Mammary epithelial cell (primary cell): ENCODE measurements at places on chromosomes 5 and 9.

DNA sequence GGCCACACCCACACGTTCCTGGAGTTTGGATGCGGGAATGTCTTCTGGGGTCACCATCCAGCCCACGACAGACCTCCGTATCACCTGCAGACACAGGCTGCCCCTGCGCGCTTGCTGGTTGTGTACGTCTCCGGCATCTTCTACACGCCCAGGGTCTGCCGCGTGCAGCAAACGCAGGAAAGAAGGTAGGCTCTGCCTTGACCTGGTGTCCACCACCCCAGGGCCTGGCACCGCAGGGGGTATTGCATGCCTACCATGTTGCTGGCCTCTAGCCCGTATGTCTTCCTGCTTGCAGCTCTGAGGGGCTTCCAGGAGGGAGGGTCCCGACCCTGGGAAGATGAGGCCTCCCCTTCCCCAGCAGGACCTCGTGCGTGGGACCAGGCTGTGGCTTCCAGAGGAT is 298.8 kb upstream of the IRX4 start:
- DNase-seq: no peak

DNA sequence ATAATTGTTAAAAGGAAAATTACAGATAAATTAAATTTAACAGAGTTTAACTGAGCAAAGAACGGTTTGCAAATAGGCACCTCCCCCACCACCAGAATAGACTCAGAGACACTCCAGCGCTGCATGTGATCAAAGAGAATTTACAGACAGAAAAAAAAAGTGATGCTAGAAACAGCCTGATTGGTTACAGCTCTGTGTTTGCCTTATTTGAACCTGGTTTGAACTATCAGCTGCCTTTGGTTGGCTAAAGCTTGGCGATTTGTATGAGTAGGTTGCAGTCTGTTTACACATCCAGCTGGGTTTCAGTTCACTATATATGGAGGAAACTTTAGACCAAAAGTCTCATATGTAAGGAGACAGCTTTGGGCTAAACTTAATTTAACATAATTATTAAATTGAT is 249.1 kb downstream of the ENC1 start:
- DNase-seq: no peak

GRCh38 chr9:16459421-16460148 is 410.9 kb downstream of the BNC2 start:
- no peak for DNase-seq

- no peak for DNase-seq
Measured at GRCh38 chr9:81591791-81592190, 97.6 kb downstream of the TLE1 start.

- DNase-seq: no peak
Measured at GRCh38 chr9:80158131-80158530, 586.4 kb downstream of the TLE4 start.

DNA sequence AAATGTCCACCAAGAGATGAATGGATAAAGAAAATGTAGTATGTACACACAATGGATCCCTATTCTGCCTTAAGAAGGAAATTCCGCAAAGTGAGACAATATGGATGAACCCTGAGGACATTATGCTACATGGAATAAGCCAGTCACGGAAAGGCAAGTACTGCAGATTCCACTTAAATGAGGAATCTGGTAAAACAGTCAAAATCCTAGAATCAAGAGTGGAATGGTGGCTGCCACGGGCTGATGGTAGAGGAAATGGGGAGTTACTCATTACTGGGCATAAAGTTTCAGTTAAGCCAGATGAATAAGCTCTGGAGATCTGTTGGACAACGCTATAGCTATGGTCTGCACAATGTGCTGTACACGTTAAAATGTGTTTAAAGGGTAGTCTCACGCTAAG is 47.2 kb downstream of the STK10 start:
- no peak for DNase-seq

DNA sequence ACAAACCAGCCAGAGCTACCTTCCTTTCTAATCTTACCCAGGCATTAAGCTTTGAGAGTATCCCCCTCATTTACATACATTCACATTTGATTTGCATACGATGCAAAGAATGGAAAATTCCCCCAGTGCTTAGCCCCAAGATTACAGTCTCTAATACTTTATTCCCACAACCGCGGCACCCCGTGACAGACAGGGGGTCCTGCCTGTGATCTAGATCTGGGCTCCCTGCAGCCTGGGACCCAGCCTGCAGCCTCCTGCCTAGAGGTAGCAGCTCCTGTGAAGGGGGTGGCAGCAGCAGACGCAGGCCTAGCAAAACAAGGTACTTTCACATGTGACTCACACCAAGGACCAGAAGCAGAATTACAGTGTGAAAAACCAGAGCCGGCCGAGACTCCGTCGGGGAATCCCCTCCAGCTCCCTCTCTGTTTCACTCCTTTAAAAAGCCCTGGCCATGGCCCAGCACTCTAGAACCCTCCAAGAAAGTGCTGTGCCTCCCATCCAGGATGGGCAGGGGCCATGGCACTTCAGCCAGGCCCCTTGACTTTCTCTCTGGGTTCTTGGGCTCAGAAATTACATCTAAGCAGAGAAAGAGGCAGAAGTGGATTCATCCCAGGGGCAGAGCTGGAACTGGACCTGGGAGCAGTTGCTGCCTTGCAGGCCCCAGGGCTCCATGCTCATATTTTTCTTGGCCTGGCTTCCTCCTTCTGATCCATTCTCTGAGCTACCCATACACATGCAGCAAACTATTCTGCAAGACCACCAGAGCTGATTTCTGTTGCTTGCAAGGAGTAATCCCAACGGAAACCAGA is 14.0 kb upstream of the TCF7 start:
- peak; percentile 93 for DNase-seq

DNA sequence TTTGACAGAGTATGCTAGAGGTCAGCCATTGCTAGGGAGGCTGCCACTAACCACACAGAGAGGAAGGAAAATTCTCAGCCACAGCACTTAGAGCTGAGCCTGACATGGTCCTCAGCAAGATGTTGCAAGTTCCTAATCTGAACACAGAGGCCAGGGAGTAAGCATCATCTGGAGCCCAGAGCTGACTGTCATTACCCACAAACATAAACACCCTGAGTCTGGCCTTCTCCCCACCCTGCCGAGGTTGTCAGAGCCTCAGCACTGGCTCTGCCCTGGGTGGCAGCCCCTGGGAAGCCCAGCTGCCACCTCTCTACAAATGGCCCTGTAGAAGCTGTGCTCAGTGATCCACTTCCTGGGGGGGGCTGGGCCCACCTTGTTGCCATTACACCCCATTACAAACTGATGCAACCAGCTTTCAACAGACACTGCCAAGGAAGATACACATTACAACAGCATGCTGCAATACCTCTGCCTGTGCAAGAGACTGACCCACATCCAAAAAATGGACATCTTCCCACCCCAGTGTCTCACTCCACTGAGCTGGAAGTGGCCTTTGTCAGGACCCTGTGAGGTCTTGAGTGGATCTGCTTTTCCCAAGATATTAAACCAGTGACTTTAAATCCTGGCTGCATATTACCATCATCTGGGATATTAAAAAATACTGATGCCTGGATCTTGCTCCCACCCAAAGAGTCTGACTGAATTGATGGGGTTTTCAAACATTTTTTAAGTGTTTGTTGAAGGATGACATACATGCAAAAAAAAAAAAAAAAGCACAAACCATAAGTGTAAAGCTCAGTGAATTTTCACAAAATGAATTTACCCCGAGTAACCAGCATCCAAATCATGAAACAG is 33.0 kb downstream of the IRF1 start:
- no peak for DNase-seq
